ENCODE measurements at places on chromosomes 7 and 10. TPM values are rescaled to one million over a fixed set of nuclear protein-coding genes. Genes with fewer than 3 reads are reported as not detected.

PSD gene
- 0.32 TPM for total RNA-seq

AASS gene
- 3.8 TPM for total RNA-seq

SAP25 gene
- 0.52 TPM for total RNA-seq

ELMO1 gene
- total RNA-seq, result 7.3 TPM

ANKRD2 gene
- total RNA-seq, result 3.1 TPM

NEUROD6 gene
- total RNA-seq, result not detected

NPC1L1 gene
- total RNA-seq, result 0.09 TPM

CAV2 gene
- total RNA-seq, result 112 TPM

SFR1 gene
- total RNA-seq, result 13.0 TPM

AS3MT gene
- total RNA-seq, result 2.3 TPM

CALCR gene
- 0.17 TPM for total RNA-seq

SLC18A2 gene
- total RNA-seq, result not detected

ABLIM1 gene
- 28.2 TPM for total RNA-seq

ITIH5 gene
- not detected for total RNA-seq

PALD1 gene
- 6.6 TPM for total RNA-seq

PIK3AP1 gene
- total RNA-seq, result 1.3 TPM

SYT15 gene
- 0.17 TPM for total RNA-seq

HMX3 gene
- 3.9 TPM for total RNA-seq

INTS1 gene
- total RNA-seq, result 48.7 TPM

ENO4 gene
- 0.52 TPM for total RNA-seq

MOGAT3 gene
- total RNA-seq, result not detected

PTF1A gene
- not detected for total RNA-seq

LLCFC1 gene
- not detected for total RNA-seq

ALOX5 gene
- not detected for total RNA-seq

ENTPD1 gene
- total RNA-seq, result not detected

SPAG6 gene
- total RNA-seq, result not detected

EMX2 gene
- not detected for total RNA-seq

CCDC126 gene
- 16.4 TPM for total RNA-seq

AOAH gene
- total RNA-seq, result 0.10 TPM

TMEM140 gene
- total RNA-seq, result 1.3 TPM

LOXL4 gene
- total RNA-seq, result 0.09 TPM

MARVELD1 gene
- 20.1 TPM for total RNA-seq

C10orf67 gene
- total RNA-seq, result 0.09 TPM

PHTF2 gene
- total RNA-seq, result 37.4 TPM

CCSER2 gene
- 24.3 TPM for total RNA-seq

TMEM213 gene
- total RNA-seq, result not detected

FAM237B gene
- total RNA-seq, result not detected

SPDYE2B gene
- total RNA-seq, result not detected

WDR86 gene
- total RNA-seq, result not detected

PANK1 gene
- total RNA-seq, result 11.2 TPM

HOXA9 gene
- total RNA-seq, result 7.8 TPM

UNCX gene
- total RNA-seq, result not detected

DNA2 gene
- total RNA-seq, result 17.7 TPM

LFNG gene
- total RNA-seq, result 0.20 TPM
